ENCODE measurements at places on chromosomes 7 and 10.

DNA sequence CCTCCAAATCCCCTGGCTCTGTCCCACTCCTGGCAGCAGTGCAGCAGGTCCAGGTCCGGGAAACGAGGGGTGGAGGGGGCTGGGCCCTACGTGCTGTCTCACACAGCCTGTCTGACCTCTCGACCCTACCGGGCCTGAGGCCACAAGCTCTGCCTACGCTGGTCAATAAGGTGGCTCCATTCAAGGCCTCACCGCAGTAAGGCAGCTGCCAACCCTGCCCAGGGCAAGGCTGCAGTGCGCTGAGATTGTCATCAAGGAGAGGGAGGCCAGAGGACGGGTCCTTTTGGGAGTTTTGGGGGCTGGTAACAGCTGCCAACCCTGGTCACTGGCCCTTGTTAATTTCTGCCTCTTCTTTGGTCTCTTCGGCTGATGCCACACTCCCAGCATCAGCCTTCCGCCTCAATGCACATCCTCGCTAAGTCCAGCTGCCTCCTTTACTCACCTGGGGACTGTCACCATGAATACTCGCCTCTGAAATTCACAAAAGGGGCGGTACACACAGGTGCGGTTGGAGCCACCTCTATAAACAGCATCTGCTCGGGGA, 3.5 kb downstream of the EPO start:
- no peak overlapping the region for H3K27ac ChIP-seq
- DNase-seq = no peak
- peaks cover 41% of the 10 kb centered on the region for H3K27me3 ChIP-seq
- peaks cover 5% of the 10 kb centered on the region for H3K4me1 ChIP-seq
- no peaks in the 10 kb centered on the region for H3K36me3 ChIP-seq
- no peak overlapping the region for H3K4me3 ChIP-seq

DNA sequence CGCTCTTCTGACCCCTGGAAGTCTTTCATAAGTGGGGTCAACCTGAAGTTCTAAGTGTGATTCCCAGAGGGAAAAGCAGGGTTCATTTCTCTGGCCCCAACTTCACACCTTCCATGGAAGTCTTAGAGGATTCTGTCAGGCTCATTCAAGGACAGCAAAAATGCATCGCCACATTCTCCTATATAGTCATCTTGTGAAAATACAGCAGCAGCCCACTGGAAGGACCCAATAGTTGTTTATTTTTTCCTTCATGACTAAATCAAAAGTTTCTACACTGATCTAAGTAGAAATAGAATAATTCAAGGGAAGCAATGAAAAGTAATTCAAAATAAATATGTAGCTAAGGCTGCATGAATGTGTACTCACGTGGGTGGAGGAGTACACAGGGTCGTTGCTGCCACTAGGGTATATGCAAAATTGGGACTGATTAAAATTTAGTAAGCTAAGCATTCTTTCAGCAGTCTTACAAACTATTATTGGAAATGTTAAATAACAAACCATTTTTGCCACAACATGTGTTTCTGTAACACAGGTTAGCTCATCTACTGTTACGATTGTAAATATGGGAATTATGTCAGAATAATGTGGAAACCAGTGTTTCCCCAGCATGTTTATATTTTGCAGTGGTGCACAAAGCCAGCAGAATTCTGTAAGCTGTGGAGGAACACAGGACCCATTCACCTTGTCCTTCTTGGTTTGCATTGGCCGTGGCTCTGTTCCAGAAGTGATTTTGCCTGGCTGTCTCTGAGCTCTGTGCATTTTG, 33.5 kb downstream of the EEPD1 start:
- no peaks in the 10 kb centered on the region for H3K4me1 ChIP-seq
- no peak overlapping the region for H3K27ac ChIP-seq
- no peak for DNase-seq
- no peaks in the 10 kb centered on the region for H3K27me3 ChIP-seq

DNA sequence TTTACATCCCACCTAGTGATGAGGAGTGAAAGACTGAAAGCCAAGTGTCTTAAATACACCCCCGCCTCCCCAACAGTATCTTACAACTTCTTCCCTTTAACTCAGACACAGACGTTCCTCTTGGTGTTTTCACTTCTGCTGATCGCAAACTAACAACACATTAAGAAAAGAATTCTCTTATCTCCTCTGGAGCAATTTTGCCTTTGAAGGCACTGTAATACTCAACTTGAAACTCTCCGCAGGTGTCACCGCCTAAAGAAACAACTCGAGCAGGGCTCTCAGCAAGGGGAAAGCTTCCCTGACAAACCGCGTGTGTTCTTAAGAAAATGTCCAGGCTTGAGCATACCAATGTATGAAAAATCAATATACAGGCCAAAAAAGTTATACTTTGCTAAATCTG, 452 bp downstream of the SEMA3C start:
- H3K4me3 ChIP-seq = no peak overlapping the region
- peaks cover 4% of the 10 kb centered on the region for H3K4me1 ChIP-seq
- H3K36me3 ChIP-seq = peaks cover 1% of the 10 kb centered on the region
- DNase-seq = no peak
- H3K27me3 ChIP-seq = peaks cover 38% of the 10 kb centered on the region

DNA sequence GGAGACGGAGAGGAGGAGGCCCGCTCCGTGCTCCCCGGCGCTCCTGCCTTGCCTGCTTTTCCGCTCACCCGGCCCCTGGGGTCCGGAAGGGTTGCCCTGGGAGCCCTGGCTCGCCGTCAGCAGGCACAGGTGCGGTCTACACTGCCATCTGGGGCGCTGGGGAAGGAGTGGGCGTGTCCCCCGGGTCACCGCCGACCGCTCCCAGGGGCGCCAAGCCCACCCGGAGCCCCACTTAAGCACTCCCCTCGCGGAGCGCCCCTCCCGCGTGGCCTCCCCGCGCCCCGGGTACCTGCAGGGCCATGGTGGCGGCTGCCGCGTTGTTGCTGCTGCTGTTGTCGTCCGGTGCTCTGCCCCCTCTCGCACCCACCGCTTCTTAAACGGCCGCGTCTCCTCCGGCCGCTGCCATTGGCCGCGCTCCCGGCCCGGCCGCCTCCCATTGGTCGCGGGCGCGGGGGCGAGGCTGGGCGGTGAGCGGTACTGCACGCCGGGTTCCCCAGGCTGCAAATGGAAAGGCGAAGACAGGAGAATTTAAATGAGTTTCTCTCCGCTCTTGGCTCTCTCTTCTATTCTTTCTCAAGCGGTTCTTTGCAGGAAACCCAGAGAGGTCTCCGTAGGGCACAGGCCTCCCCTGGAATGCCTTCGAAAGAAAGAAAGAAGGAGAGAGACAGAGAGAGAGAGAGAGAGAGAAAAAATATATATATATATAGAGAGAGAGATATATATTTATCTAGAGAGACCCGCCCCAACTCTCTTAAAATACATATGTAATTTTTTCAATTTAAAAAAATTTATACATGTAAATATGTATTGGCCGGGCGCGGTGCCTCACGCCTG, at the start of gene ACBD7:
ACBD7 (minus strand) TSS at position 349 of the 834 bp plus-strand sequence; CDS start at position 301, 48 bp downstream.
- H3K27ac ChIP-seq = no peak within 1 kb of the TSS
- H3K27me3 ChIP-seq = no peaks in the 10 kb centered on the region
- DNase-seq = peak; percentile 87

Data from activated CD4-positive, alpha-beta memory T cell treated with anti-CD3 and anti-CD28 coated beads for 36 hours (primary cell).